ENCODE measurements at places on chromosomes 2 and 18.

GRCh38 chr2:72757177-72757775, 68.6 kb downstream of the EXOC6B start:
- DNase-seq, result no peak

DNA sequence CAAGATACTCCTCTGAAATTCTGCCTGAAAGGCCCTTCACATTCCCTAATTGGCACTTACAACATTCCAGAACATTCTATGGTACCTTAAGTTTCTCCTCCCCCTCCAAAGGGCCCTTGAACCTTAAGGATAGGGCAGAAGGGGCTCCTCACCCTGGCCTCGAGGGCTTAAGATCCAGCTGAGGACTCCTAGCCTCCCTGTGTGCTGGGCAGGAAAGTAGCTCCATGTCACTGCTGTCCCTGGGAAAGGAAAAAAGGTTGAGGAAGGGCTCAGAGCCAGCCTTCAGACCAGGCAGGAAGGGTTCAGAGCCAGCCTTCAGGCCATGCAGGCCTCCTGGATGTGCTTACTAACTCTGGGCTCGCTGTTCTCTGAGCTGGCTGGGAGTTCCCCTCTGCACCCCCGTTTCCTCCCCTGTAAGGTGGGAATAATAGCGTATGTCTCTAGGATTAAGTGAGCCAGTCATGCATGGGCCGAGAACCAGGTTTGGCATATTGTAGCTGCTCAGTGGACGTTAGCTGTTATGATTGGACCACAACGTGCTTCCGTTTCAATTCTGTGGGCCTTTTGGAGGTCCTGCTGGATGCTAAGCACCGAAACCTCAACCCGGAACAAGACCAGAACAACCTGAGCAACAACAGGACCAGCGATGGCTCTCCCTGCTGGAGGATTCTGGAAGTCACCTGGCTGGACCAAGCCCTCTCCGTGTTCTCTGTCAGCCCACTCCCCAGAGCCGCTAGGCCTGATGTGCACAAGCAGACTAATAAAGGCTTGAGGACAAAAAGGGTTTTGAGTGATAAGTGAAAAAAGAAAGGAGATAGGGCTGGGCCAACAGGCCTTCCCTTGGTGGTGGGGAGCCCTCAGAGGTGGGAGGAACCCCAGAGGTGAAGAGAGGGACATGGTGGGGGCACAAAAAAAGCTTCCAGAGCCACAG, 1.0 kb upstream of the B3GNT7 start:
- no peak for DNase-seq

- DNase-seq, result no peak
Observed at GRCh38 chr18:45588376-45589355, 26.6 kb upstream of the SLC14A2 start.

- DNase-seq, result no peak
Observed at GRCh38 chr2:241280291-241280690, 35.2 kb downstream of the HDLBP start.

DNA sequence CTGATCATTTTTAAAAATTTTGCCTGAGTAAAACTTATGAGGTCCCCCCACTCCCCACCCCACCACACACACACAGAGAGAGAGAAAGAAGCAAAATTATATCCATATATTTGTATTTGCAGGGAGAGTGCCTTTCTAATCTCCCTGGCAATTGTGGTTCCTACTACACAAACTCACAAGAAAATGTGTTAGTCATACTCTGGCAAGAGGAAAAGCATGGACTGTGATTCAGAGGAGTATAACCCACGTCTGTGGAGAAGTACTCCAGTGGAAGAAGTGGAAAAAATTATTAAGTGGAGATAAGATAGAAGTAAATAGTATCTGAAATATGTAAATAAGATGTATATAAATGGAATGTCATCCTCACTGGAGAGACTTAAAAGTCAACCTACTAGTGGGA, 114.0 kb downstream of the DSEL start:
- DNase-seq, result no peak

- DNase-seq, result no peak
Observed at GRCh38 chr2:169620509-169620908, 36.4 kb downstream of the PPIG start.

- no peak for DNase-seq
Observed at GRCh38 chr2:12061286-12062052, 315.0 kb downstream of the LPIN1 start.

GRCh38 chr2:83291083-83291482, 1168.0 kb downstream of the SUCLG1 start:
- DNase-seq, result no peak

- DNase-seq, result no peak
Observed at GRCh38 chr2:232537499-232537898, 2.0 kb upstream of the CHRNG start.

DNA sequence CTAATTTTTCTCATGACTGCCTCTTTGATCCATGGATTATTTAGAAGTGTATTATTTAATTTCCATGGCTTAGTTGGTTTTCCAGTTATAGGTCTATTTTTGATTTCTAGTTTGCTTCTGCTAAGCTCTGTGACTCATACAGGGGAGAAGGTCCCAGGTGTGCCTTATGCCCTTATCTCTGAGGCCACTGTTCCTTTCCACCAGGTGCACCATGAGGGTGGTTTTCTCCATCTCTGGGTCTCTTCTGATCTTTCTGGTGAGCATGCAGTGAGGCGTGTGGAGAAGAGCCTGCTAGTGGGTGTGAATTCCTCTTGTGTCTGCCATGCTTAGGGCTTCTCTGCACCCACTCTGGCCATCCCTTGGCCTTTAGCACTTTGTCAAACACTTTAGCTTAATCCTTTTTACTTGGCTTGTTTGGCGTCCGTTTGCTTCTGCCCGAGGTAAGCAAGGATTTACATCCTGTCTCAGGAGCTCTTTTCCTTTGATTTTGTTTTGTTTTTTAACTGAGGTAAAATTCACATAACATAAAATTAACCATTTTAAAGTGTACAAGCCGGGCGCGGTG, 129.8 kb upstream of the ARL4C start:
- DNase-seq, result no peak

DNA sequence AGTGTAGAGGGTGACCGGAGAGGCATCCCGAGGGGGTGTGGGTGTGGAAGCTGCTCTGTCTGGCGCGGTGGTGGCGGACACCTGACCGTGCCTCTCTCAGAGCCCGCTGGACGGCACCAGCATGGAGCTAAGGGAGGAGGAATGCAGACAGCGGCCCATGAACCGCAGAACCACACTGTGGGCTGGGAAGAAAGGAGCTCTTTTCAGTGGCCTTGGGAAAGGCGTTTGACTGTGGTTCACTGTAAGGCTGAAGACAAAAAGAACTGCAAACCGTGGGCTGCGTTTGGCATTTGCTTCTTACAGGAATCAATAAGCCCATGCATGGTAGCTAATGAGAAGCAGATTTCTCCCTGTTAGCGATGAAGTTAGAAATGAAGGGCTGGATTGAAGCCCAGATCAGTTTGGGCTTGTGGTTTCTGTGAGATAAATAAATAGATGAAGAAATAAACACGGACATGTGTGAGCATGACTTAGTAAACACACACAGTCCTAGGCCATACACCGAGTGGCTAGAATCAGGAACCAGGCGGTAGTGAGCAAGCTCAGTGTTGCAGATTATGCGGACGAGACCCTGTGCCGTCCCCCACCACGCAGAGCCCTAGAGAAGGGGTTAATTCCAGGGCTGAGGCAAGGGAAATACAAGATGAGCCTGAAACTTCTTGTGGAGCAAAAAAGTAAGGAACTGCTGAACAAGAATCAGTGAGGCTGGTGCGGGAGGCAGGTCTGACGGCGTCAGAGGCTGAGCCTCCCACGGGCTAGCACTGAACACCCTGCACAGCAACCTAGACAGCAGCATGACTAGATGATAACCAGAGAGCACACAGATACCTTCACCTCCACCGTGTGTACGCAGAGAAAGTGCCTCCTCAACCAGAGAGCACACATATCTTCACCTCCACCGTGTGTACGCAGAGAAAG, 29.3 kb upstream of the NFATC1 start:
- no peak for DNase-seq

- DNase-seq, result no peak
Observed at GRCh38 chr2:217529271-217529670, 473.5 kb downstream of the TNS1 start.

DNA sequence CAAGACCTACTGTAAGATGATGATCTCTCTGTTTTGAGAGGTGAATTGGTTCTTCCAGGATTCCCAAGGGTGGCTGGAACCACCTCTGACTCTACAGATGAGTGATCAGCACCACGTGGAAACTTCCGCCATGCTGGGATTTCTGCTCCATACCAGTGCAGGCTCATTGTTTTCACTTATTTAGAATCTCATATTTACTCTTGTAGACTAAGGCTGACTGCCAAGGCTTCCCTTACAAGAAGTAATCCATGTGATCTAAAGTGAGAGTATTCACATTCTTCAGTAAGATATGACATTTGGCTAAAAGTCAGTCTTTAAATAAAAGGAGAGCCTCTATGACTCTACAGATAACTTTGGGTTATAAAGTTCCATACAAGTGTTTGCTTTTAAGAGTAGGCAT, 322.9 kb upstream of the RAB12 start:
- DNase-seq, result no peak

DNA sequence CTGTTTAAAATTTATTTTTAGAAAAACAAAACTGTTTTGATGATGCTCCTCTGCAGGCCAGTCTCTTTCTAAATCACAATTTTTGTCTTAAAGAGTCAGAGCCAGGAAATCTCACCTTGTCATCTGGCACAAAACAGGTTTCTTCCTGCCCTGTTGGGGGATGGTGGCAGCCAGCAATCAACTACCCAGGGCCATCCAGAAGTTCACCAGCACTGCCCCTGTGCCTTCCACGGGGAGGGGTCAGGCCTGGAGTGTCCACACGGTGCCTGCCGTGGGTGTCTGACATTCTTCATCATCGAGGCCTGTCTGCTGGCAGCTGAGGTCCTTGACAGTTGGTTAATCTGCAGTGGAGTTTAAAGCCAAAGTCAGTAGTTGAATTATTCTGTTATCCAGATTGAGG, 40.0 kb upstream of the BMP10 start:
- peak; percentile 12 for DNase-seq

DNA sequence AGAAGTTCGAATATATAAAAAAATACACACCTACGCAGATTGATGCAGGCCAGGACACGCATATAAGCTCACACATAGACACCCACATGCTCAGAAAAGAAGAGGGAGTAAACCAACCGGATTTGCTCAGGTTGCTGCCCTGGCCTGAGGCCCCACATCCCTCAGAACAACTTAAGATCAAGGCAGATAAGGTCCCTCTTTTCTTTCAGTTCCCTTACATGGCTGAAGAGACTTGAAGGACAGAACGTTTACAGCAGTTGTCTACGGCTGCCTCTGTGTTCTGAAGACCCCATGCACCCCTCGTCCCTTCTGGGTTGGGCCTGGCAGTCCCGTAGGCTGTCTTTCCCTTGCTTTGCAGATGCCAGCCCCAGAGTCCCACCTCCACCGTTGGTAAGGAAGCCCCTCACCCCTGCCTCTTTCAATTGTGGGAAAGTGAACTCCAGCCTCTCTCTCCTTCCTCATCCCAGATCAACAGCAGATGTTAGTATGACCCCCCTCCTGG, 4.3 kb upstream of the NAGK start:
- DNase-seq, result no peak

GRCh38 chr2:43540021-43540779, 55.6 kb downstream of the THADA start:
- DNase-seq, result no peak

DNA sequence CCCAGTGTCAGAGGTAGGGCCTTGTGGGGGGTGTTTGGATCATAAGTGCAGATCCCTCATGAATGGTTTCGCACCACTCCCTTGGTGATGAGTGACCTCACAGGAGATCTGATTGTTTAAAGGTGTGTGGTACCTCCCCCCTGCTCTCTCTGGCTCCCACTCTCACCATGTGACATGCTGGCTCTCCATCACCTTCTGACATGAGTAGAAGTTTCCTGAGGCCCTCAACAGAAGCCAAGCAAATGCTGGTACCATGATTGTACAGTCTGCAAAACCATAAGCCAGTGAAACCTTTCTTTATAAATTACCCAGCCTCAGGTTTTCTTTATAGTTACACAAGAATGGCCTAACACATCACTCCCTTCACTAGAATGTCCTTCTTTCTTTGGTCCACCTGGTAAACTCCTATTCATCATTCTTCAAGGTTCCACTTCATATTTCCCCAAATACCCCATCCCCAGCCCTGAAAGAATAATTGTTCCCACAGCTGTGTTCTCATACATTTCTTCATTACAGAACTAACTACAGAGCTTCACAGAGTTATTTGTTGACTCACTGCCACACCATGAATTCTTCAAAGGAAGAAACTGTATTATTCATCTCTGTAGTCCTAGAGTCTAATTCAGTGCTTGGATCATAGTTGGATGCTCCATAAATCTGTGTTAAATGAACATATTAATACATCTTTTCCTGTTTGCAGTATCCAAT, 81.2 kb upstream of the STK17B start:
- DNase-seq, result no peak

GRCh38 chr2:115427436-115427835, 985.0 kb downstream of the DPP10 start:
- DNase-seq, result no peak

DNA sequence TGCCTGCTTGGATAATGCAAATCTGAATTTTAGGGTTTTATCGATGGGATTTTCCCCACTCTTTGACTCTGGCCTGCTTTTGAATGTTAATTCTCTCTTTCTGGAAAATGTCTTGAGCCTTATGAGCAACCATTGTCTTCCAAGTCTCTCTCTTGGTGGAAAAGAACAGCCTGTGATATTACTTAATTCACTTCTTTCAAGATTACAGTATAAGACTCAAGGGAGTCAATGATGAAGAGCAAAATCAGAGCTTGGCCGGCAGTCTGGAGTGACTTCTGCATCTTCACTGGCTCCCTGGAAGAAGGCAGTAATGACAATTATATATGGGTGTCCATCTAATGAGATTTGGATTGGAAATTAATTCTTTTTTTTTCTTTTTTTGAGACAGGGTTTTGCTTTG, 122.9 kb upstream of the ZEB2 start:
- DNase-seq, result no peak

DNA sequence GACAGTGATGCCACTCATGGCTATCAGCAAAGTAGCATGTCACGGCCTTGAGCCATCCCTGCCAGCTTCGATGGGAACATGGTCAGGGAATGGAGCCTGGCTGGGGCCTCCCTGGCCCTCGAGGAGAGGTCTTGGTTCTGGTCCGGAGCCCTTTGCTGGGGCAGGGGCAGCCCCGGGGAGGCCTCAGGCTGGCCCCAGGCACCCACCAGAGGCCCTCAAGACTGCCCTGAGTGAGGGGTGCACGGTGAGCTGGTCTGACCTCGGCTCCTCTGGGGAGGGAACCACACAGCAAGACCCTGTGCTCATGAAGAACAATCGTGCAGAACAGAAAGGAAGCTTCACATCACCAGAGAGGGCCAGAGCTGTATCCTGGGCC, 75.2 kb upstream of the OTOS start:
- DNase-seq, result no peak

DNA sequence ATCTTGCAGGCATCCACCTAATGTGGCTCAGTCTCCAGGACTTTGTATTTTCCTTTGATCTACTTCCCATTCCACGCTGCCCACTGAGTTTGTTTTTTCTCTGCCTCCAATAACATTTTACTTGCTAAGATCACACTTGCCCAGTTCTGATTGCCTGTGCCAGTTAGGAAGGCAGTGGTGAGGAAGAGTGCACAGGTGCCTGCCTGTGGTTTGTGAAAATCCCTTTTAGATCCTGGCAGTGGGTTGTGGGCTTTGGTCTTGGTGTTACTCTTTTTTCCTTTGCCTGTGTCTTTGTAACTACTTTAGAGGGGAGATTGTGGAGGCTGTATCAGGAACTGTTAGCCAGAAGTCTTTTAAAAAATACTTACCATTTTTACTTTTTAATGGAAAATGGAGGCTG, 36.9 kb upstream of the KCNG2 start:
- no peak for DNase-seq

- DNase-seq, result no peak
Observed at GRCh38 chr2:231152800-231153557, 28.1 kb upstream of the HTR2B start.

- DNase-seq, result no peak
Observed at GRCh38 chr2:96841701-96842495, 1.9 kb downstream of the ANKRD23 start.
